ENCODE measurements at places on chromosomes 2 and 18.

GRCh38 chr2:231985823-231986261 lies 24.3 kb downstream of the DIS3L2 start:
- DNase-seq, result no peak

- no peak for DNase-seq
Measured at GRCh38 chr2:157839822-157840221, 36.3 kb downstream of the ACVR1 start.

GRCh38 chr18:52334896-52335295 lies 5.1 kb upstream of the DCC start:
- no peak for DNase-seq

- no peak for DNase-seq
Measured at GRCh38 chr2:191245869-191246531, 796 bp downstream of the MYO1B start.

- DNase-seq, result no peak
Measured at GRCh38 chr2:207833251-207833751, 63.6 kb upstream of the FZD5 start.

DNA sequence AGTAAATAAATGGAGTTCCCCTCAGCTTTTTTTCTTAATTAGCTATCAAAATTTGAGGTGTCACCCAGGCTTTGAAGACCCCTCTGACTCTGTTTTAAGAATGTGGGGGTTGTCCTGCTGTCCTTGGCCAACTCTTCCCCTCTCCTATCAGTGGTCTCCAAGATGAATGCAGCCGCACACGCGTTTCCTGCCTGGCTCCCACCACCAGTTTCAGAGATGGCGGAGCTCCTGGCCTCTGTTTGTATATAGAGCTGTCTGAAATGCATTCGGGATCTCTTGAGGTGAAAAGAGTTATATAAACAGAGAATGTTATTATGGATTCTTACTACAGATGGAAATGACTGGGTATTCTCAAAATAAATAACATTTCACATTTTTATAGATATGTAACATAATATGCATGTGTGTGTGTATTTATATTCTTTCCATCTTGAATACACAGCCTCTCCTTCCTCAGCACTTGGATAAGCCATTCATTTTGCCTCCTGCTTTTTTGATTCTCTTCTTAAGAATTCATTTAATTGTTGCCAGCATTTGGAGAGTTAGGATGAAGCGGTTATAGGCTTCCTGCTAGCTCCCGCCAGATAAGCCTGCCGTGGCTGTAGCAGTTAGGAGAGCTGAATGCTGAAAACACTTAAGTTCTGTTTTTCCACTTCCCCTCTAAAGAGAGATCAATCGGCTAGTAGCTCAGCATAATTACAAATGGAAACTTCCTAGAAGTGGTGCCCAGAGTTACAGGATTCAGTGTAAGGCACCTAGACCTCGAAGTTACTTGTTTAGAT lies 659.3 kb upstream of the FANCL start:
- DNase-seq, result no peak

GRCh38 chr2:26870585-26871095 lies 22.7 kb downstream of the DPYSL5 start:
- no peak for DNase-seq

DNA sequence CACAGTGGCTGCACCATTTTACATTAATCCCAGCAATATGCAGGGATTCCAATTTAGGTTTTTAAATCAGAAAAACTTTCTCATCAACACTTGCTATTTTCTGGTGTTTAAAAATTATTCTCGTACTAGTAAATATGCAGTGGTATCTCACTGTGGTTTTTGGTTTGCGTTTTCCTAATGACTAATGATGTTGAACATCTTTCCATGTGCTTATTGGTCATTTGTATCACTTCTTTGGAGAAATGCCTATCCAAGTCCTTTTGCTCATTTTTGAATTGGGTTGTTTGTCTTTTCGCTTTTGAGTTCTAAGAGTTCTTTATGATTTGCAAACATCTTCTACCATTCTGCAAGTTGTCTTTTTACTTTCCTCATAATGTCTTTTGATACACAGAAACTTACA lies 62.1 kb upstream of the TCF7L1 start:
- no peak for DNase-seq

- no peak for DNase-seq
Measured at GRCh38 chr18:74477771-74478170, 18.4 kb upstream of the CNDP2 start.

GRCh38 chr2:26587994-26588393 lies 53.2 kb downstream of the CIB4 start:
- DNase-seq, result no peak

GRCh38 chr18:62033756-62034155 lies 140.9 kb upstream of the RNF152 start:
- no peak for DNase-seq

DNA sequence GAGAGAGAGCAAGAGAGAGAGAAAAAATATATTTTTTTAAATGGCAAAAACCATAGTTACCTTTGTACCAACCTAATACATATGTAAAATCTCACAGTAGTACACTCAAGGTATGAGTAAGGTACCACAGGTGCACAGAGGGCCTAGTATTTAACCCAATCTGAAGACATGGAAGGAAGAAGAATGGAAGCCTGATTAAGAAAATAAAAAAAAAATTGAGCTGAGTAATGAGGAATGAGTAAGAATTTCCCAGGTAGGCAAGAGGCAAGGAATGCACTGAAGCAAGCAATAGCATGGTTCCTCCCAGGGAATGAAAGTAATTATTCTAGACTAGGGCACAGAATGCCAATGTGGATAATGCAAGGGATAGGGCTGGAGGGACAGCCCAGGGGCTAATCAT lies 294.2 kb downstream of the FIGN start:
- no peak for DNase-seq

DNA sequence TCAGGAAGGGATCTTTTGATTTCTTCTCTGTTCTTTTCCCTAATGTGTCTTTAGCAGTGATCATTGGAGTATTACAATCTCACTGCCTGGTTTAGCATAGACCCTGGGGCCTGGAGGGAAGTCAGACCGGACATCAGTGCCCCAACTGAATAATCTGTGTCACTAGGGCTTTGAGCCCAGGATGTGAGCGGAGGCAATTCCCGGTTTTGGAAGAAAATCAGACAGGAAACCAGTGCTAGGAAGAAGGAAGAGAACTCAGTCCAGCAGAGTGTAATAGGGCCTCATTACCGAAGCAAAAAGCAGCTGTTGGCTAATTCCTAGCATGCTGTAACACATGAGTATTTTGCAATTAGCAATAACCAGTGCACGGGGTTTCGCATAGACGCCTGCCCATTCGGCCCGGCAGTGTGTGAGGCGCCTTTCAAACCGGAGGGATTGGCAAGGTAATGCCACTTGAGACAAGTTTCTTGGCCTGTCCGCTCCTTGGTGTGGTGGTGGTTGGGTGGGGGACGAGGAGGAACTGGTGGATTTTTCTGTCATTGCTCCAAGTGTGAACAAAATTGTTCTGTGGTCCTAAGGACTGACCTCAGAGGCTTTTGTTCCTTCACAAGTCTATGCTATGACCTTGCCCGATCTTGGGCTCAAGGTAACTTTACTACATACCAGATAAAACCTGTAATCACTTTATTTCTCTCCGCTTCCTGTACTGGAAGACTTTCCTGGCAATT lies 2.8 kb downstream of the FOSL2 start:
- no peak for DNase-seq

GRCh38 chr2:45169339-45170190 lies 160.3 kb upstream of the SIX2 start:
- no peak for DNase-seq

- DNase-seq, result no peak
Measured at GRCh38 chr18:73785300-73785699, 362.3 kb downstream of the FBXO15 start.

GRCh38 chr2:149089068-149089467 lies 50.6 kb downstream of the LYPD6B start:
- DNase-seq, result no peak

- no peak for DNase-seq
Measured at GRCh38 chr2:53668624-53669026, 99.0 kb upstream of the CHAC2 start.

- no peak for DNase-seq
Measured at GRCh38 chr2:54945391-54946219, 104.6 kb downstream of the RTN4 start.

DNA sequence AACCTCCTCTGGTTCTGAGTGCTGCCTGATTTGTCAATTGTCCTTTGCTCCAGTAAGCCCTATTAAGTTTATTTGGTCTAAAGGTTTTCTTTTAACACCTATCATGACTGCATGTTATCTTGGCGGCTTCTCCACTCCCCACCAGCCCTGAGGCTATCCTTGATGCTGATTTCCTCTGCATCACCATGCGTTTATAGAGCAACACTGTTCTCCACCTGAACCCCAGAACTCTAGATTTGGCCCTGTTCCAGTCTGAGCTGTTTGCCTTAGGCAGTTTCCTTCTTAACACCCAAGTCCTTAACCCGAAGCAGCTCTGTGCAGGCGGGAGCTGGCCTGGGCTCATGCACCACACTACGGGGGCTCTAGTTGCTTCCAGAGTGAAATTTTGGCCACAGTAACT lies 98.2 kb upstream of the NPAS2 start:
- no peak for DNase-seq

GRCh38 chr18:40577239-40577980 lies 1377.6 kb upstream of the PIK3C3 start:
- DNase-seq, result no peak

GRCh38 chr2:217890445-217890844 lies 112.3 kb downstream of the TNS1 start:
- no peak for DNase-seq

GRCh38 chr18:10234281-10234680 lies 220.2 kb upstream of the APCDD1 start:
- no peak for DNase-seq

GRCh38 chr2:208373460-208374089 lies 33.0 kb upstream of the PTH2R start:
- no peak for DNase-seq

- DNase-seq, result no peak
Measured at GRCh38 chr2:160490733-160491685, 2.6 kb downstream of the RBMS1 start.

DNA sequence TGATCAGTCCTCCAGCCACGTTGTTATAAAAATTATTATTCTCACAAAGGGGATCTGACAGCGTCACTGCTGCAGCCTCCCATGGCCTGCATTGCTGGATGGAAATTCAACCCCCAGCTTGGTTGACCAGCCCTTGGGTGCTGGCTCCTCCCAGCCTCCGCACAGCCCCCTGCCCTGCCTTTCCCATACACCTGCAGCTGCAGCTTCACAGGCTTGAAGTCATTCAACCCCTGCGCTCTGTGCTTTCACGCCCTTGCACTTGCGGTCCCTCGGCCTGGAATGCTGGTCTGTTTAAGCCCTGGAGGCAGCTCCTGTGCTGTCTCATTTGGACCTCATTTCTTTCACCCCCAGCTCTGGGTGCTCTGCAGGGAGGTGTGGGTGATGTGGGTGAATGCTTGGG lies 860 bp upstream of the CD8A start:
- DNase-seq, result no peak

- no peak for DNase-seq
Measured at GRCh38 chr2:26185954-26186770, 13.3 kb downstream of the GAREM2 start.

- no peak for DNase-seq
Measured at GRCh38 chr2:58925676-58926081, 684.6 kb upstream of the FANCL start.

GRCh38 chr2:175844169-175844568 lies 157.9 kb downstream of the LNPK start:
- DNase-seq, result no peak
